ENCODE measurements at places on chromosomes 12 and 14.

GRCh38 chr12:56715798-56716197 lies 9.3 kb downstream of the NACA start:
- DNase-seq = no peak
- peaks cover 83% of the 10 kb centered on the region for H3K36me3 ChIP-seq
- H3K27ac ChIP-seq = no peak overlapping the region
- no peaks in the 10 kb centered on the region for H3K27me3 ChIP-seq

- no peaks in the 10 kb centered on the region for H3K36me3 ChIP-seq
- no peak overlapping the region for H3K27ac ChIP-seq
- DNase-seq = no peak
- no peaks in the 10 kb centered on the region for H3K4me1 ChIP-seq
- H3K27me3 ChIP-seq = no peaks in the 10 kb centered on the region
Observed at GRCh38 chr12:17076028-17076744, 470.2 kb upstream of the LMO3 start.

DNA sequence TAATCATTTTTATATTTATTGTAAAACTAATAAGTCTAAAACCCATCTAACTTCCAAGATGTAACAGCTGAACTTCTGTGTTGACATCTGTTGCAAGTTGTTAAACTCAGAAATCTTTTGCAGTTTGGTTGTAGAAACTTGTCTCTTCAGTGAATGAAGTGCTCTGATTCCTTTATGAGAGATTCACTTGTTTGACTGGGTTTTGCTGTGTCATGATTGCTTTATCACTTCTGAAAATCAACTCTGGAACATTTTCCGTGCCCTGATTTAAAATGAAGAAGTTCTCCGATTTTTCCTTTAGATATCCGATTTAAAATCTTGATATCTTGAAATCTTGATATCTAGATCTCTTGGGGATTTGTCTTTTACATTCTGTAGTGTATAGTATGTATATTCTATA lies 65.1 kb downstream of the DIP2B start:
- H3K36me3 ChIP-seq = peaks cover 4% of the 10 kb centered on the region
- H3K27ac ChIP-seq = no peak overlapping the region
- H3K4me3 ChIP-seq = no peak overlapping the region
- DNase-seq = no peak
- peaks cover 23% of the 10 kb centered on the region for H3K4me1 ChIP-seq
- no peaks in the 10 kb centered on the region for H3K27me3 ChIP-seq

GRCh38 chr12:5438671-5439200 lies 6.8 kb downstream of the NTF3 start:
- H3K36me3 ChIP-seq = no peaks in the 10 kb centered on the region
- H3K4me1 ChIP-seq = no peaks in the 10 kb centered on the region
- peaks cover 9% of the 10 kb centered on the region for H3K27me3 ChIP-seq
- no peak overlapping the region for H3K4me3 ChIP-seq

DNA sequence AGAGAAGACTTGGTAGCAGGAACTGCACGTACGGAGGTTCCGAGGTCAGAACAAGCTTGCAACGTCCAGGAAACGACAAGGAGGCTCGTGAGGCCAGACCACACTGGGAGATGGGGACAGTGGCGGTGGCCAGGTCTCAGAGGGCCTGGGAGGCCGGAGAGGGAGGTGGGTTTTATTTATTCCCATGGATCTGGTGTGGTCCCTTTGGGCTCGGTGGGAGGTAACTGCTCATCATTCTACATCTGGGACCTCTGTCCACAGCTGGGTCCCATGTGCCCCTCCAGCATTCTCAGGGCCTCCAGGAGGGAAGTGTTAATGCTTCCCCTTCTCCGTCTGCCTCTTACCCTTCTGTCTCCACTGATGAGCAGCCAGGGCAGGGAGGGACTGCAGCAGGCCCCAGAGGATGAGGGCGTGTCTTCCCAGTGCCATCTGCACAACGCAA lies 35.7 kb upstream of the NCOR2 start:
- no peak overlapping the region for H3K27ac ChIP-seq
- DNase-seq = no peak
- peaks cover 35% of the 10 kb centered on the region for H3K27me3 ChIP-seq

DNA sequence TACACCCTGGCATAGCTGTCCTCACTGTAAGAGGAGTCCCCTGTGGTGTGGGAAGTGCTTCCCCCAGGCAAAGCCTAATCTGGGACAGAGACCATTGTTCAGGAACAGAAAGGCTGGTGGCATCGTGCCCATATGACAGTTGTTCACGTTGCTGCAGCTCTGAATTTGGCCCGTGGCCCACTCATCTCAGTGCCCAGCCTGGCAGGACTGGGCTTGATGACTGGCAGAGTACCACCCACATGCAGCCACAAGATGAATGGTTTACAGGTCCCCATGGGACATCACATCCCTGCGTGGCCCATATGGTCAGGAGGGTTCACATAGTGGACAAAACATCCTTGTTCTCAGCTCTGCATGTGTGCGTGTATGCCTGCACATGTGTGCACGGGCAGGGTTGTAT lies 17.5 kb downstream of the IQSEC3 start:
- H3K4me1 ChIP-seq = no peaks in the 10 kb centered on the region
- H3K27me3 ChIP-seq = peaks cover 19% of the 10 kb centered on the region
- H3K36me3 ChIP-seq = no peaks in the 10 kb centered on the region
- no peak overlapping the region for H3K4me3 ChIP-seq
- no peak for DNase-seq

- H3K36me3 ChIP-seq = no peaks in the 10 kb centered on the region
- H3K27me3 ChIP-seq = no peaks in the 10 kb centered on the region
- no peaks in the 10 kb centered on the region for H3K4me1 ChIP-seq
- no peak for DNase-seq
- no peak overlapping the region for H3K4me3 ChIP-seq
Observed at GRCh38 chr14:62896932-62897456, 148.3 kb downstream of the KCNH5 start.

DNA sequence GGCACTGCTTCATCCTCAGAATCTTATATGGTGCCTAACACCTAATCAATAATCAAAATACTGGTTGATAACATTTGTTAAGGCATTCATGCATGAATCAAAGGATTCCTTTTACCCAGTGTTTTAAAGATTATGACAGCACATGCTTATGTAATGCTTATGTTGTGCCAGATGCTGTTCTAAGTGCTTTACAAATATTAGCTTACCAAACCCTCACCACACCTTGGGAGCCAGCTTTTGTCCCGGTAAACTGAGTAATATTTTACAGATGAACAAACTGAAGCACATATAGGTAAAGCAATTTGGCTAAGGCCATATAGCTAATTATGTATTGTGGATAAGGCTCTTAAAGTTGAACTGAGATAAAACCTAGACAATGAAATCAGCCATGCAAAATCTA lies 209.2 kb downstream of the ALX1 start:
- H3K27me3 ChIP-seq = no peaks in the 10 kb centered on the region
- no peak overlapping the region for H3K27ac ChIP-seq
- H3K36me3 ChIP-seq = no peaks in the 10 kb centered on the region

DNA sequence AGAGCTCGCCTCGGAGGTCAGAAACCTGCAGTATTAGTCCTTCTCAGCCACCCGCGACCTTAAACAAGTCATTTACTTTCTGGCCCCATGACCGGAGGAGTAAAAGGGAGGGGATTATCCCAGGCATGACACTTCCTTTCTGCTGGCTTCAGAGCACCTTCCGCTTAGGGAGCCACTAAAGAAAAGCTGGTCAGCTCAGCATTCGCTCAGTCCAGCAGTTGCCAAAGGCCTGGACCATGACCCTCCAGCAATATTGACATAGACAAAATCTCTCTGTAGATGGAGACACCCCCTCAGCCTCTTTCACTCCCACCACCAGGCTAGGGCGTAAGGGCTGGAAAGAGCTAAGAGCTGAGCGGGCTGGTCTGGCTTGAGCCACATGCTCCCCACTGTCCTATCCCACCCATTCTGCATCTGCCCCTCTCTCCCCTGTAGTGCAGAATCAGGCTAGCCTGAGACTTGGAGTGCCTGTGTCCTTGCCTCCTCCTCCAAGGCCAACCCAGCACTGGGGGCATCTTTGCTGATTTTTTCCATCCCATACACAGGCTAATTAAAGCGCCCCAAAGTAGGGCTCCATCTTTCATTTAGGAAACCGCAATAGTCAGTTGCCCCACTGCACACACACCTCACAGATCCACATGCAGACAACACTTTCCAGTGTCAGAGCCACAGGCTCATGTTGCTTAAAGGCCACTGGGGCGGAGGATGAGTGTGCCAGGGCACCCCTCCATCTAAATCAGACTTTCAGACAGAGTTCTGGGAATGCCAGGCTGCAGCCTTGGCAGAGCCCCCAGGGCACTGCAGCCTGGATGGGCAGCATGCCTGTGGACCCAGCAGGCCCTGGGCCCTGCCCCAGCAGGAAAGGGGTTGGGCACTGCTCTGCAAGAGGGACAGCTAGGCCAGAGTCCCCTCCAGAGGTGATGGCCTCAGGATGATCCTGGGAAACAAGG lies 4.0 kb upstream of the CPNE6 start:
- no peak overlapping the region for H3K27ac ChIP-seq
- peaks cover 6% of the 10 kb centered on the region for H3K27me3 ChIP-seq
- no peak overlapping the region for H3K4me3 ChIP-seq
- peaks cover 7% of the 10 kb centered on the region for H3K4me1 ChIP-seq
- DNase-seq = no peak

- no peak overlapping the region for H3K27ac ChIP-seq
- DNase-seq = no peak
- H3K4me3 ChIP-seq = no peak overlapping the region
- no peaks in the 10 kb centered on the region for H3K36me3 ChIP-seq
- peaks cover 5% of the 10 kb centered on the region for H3K4me1 ChIP-seq
- no peaks in the 10 kb centered on the region for H3K27me3 ChIP-seq
Observed at GRCh38 chr14:59583755-59584154, 7.1 kb upstream of the CCDC175 start.

DNA sequence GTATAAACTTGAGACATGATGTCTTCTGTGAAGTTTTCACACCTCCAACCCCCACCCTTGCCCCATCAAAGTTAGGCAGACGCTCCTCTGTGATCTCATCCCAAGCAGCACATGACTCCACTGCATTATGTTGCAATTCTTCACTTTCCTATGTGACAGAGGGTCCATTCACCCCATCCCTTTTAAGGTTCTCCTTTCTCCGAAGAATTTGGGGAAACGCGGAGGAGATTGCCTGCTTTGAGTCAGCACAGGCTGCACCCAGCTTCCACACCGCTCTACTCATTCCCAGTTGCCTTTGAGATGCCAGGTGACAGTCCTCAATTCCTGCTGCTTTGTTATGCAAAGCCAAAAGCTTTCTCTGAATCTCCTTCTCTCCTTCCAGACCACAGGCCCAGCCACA lies 61.8 kb downstream of the PHLDA1 start:
- no peaks in the 10 kb centered on the region for H3K27me3 ChIP-seq
- H3K36me3 ChIP-seq = peaks cover 11% of the 10 kb centered on the region
- no peak overlapping the region for H3K27ac ChIP-seq
- H3K4me3 ChIP-seq = no peak overlapping the region
- no peak for DNase-seq
